ENCODE measurements at places on chromosomes 11 and 22.

- DNase-seq, result no peak
Observed at GRCh38 chr22:43996170-43996980, 27.7 kb upstream of the PARVB start.

DNA sequence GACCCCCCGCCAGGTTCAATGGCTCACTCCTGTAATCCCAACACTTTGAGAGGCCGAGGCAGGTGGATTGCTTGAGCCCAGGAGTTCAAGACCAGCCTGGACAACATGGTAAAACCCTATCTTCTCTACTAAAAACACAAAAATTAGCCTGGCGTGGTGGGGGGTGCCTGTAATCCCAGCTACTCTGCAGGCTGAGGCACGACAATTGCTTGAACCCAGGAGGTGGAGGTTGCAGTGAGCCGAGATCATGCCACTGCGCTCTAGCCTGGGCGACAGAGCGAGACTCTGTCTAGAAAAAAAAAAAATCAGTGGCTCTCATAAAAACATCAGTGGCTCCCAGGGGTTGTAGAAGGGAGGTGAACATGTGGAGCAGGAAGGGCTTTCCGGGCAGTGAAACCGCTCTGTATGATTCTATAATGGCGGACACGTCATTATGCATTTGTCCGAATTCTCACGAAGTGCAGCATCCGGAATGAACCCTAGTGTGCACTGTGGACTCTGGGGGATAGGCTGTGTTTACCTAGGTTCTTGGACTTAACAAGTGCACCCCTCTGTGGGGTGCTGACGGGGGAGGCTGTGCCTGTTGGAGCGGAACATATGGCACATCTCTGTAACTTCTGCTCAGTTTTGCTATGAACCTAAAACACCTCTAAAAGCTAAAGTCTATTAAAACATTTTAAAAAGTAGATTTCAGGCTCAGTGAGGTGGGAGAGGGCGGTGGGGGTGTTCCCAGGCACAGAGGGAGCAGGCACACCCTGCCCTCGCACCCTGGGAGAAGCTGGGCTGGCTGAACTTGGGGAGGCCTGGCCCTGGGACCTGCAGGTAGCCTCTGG lies 49.1 kb upstream of the SEPTIN5 start:
- no peak for DNase-seq

GRCh38 chr11:94922321-94923003 lies 50.9 kb downstream of the CWC15 start:
- peak; percentile 36 for DNase-seq

- no peak for DNase-seq
Observed at GRCh38 chr11:27081056-27081455, 40.4 kb downstream of the BBOX1 start.

- no peak for DNase-seq
Observed at GRCh38 chr11:64743591-64744543, at the start of gene RASGRP2. RASGRP2 (minus strand) TSS chr11:64744142; CDS start chr11:64742866, 1,276 bp downstream.

DNA sequence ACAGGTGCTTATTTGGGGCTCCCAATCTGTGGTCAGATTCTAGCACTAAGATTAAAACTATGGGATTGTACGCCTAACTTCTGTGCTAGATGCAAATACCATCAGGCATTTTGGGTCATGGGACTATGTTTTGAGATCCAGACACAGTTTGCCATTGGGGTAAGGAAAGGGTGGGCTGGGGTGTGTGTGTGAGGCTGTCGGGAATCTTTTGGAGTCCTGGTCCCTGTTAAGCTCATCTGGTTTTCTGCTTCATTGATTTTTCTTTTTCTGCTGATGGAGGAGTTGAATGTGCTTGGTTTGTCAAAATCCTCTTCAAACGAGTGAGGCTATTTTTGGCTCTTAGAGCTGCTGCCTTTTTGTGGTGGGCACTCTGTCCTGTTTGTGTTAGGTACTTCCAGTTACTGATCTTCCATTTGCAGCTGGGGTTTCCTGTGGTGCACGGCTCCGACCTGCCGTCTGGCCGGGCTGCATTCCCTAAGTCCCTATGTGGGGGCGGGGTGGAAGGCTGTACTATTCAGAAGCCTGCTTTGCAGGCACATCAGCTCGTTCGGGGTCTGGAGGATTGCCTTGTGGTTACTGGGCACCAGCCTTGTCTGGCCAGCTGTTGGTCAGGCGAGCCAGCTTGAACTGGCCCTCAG lies 2.9 kb downstream of the BCR start:
- DNase-seq, result no peak

GRCh38 chr11:76376746-76377558 lies 4.0 kb downstream of the THAP12 start:
- DNase-seq, result no peak

DNA sequence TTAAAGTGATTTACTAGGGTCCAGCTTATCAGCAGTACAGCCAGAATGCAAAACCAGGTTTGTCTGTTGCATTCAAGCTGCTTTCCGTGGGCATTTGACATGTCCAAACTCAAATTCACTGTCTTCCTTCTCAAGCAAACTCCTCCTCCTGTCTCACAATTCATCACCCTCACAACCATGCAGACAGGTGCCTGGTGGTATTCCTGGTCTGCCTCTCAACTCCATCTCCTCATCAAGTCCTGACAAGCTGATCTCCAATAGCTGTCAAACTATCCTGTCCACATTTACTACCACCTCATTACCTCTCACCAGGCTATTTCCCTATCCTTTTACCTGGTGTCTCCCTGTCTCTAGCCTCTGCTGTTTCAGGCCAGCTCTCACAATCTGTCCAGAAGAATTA lies 49.1 kb upstream of the LYVE1 start:
- no peak for DNase-seq

DNA sequence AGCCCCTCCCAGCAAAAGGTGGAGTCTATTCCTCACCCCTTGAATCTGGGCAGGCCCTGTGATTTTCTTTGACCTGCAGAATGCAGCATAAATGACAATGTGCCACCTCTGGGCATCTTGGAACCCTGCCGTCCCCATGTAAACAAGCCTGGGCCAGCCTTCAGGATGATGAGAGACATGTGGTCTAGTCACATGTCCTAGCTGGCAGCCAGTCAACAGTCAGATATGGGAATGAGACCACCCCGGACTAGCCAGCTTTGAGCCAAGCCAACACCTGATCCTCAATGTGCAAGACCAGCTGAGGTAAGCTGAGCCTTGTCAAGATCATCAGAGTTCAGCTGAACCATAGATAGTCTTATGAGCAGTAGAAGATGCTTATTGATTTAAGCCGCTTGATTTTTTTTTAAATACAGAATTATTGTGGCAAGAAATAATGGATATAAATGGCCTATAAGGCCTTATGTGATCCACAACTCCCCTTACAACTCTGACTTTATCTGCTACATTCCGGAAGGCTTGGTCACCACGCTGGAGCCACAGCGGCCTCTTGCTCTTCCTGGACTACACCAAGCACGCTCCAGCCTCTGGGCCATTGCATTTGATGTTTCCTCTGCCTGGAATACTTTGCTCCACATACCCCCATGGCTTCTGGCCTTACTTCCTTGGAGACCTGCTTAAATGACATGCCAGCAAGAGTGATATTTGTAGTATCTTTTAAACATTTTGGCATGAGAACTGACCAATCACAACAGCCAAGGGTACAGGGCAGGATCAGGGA lies 225.9 kb upstream of the SESN3 start:
- no peak for DNase-seq

DNA sequence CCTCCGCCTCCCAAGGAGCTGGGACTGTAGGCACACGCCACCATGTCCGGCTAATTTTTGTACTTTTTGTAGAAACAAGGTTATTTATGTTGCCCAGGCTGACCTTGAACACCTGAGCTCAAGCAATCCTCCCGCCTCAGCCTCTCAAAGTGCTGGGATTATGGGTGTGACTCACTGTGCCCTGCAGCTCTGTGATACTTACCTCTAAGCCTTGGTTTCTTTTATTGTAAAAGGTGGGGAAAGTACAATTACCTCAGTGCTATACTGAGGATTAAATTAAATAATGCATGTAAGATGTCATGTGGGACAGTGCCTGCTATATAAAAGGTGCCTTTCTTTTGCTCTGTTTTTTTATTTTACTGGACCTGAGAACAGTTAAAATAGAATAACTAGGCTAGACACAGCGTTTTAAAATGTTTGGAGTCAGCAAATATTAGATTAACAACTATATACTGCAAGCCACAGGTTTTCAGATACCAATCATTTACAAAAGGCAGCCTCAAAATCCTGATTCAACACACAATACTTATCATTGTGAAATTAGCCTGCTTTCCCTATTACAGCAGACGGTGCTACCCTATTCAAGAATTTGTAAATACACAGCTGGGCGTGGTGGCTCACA lies 30.0 kb downstream of the PRR14L start:
- no peak for DNase-seq

- peak; percentile 56 for DNase-seq
Observed at GRCh38 chr11:111454561-111455192, 57.5 kb downstream of the BTG4 start.

All from putamen (tissue), 1 donor.